ENCODE measurements at places on chromosomes 13 and 19.

GRCh38 chr19:29514525-29515232 lies 11.1 kb upstream of the VSTM2B start:
- DNase-seq = no peak

DNA sequence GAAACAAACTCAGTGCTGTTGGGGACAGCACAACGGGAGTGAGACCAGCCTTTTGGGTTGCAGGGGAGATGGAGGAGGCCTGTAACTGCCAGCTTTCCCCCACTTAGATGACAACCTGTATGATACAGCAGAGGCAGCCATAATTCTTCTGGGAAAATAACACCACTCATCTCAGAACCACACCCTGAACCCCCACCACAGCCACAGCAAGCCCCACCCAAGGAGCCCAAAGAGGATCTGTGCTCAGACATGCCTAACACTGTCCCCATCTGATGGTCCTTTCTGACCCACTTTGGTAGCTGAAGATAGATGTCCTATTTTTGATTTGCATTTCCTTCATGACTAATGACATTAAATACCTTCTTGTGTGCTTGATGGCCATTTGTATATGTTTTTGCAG lies 15.4 kb downstream of the LGALS13 start:
- DNase-seq = no peak

DNA sequence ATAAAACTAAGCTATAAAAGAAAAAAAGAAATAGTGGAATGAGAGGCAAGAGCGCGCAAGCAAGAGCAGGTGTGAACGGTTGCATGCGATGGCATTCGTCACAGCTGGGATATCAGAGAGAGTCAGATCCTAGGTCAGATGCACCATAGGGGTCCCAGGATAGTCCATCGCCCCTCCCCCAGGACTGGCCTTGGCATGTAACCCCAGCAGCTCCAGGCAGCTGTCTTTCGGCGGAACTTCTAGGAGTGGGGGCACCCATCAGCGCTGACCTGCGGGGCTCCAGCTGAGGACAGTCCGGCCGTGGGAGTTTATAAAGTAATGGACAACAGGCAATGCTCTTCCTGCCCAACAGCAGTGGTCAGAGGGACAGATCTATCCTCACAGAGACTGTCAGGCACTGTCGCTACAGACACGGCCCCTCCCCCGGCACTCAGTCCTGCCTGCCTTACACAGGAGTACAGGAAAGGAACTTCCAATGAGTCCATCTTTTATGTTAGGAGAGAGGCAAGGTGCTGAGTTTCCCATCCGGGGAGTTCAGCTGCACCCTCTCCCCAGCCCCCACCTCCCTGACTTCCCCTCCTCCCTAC lies 1.4 kb downstream of the SIAH3 start:
- DNase-seq = peak; percentile 9

- no peak for DNase-seq
Measured at GRCh38 chr19:51251468-51251820, 564 bp downstream of the SIGLECL1 start.

GRCh38 chr19:7746903-7747884 lies at the start of gene CD209:
Gene CD209 (minus strand): TSS chr19:7747534. CDS start chr19:7747511, 23 bp downstream.
- DNase-seq = no peak

DNA sequence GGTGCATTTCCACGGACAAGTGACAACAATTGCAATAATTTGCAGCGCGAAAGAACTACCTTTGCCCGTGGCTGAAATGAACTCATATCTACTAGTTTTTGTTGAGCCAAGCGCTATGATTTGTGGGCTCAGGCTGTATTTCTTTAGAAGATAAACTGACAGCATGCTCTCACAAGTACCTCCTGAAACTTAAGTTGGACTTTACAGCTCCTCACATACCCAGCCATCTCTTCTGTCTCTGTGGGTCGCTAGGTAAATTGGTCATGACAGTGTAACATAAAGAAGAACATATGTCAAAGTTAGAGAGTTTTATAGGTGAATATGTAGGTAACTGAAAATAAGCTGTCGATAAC lies 839 bp downstream of the COG6 start:
- DNase-seq = no peak

- DNase-seq = no peak
Measured at GRCh38 chr19:6042776-6043726, 65.1 kb upstream of the RANBP3 start.

DNA sequence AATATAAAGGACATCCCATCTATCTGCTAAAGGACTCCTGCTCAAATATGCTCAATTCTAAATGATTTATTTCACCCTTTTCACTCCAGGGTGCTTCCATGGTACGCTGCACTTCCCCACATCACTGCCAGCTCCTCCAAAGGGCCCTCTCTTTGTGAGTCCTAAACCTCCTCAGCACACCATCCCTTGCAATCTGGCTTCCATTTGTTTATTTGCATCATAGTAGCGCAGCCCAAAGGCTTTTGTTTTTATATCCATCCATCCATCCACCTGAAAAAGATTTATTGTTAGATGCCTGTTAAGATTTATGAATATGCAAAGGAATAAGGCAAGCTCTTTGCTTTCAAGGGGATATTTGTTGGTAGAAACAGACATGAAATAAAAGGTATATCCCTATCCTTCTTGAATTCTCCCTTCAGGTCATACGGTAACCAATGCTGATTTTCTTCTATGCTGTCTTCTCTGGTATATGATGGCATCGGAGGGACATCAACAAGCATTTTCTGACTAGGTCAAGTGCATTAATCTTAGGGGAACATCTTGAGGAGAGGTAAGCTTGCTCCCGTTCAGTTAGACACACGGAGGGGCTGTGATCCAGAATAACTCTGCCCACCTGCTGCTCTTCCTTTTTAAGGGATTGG lies 397.6 kb downstream of the LIG4 start:
- DNase-seq = no peak

DNA sequence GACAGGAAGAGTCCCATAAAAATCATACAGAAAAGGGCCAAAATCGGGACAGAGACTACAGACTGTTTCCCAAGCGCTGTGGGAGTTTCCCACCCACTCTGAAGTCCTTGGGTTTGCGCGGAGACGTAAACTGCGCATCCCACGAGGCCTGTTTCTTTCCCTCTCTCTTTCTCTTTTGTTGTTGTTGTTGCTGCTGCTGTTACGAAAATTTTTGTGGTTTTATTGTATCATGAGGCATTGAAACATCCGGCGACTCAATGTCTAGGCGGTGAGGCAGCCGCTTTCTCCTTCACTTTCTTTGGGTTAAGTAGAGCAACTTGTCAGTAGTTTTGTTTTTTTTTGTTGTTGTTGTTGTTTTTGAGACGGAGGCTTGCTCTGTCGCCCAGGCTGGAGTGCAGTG lies 1.6 kb upstream of the PPP1R12C start:
- no peak for DNase-seq

DNA sequence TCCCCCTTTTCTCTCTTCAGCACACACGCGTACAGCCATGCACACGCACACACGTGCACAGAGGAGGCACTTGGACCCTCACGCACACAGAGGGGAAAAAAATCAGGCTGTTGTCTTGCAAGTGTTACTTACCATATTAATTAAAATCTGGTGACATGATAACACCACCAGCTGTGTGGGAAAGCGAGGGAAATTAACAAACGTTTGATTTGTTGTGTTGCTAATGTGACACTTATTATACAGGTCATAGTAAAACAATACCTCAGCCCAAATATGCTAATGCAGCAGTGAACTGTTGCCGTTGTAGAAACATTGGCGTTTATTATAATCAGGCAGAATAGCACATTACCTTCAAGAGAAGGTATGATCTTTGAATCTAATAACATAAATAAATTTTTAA lies 211.7 kb downstream of the TEX29 start:
- no peak for DNase-seq

DNA sequence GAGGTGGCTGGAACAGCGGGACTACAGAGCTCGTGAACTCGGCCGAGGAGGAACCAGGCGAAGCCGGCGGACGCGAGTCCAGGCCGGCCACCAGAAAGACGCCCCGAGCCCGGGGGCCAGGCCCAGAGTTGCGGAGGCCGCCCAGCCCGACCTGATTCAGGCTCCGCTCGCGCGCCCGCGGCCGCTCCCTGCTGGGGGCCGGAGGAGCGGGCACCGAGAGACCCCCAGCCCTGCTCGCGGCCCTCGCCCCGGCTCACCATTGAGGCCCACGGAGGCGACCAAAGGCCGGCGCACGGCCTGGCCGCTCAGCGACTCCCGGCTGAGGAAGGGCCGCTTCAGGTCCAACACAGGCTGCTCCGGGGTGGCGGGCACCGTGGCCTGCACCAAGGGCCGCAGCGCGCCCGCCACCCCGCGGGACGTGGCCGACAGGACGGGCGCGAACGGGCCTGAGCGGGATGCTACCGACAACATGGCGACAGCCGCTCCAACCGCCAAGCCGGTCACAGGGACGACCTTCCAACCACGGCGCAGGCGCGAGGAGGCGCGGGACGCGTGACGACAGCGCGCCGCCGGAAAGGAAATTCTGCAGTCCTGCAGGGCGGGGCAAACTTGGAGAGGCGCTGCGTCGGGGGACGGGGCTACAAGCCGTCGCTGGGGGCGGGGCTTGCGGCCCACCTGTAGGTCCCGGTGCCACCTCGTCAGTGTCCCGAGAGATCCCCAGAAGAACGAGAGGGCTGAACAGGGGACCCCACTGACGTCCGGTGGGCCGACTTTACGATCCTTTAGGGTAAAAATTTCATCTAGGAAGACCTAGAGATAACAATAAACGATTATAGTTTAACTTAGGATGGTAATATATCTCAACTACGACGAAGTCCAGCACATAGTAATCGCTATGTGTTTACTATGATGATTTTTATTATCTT lies at the start of gene UQCRFS1:
UQCRFS1 (minus strand) TSS at position 504 of the 926 bp plus-strand sequence; CDS start at position 471, 33 bp downstream.
- DNase-seq = peak; percentile 97

GRCh38 chr19:38283271-38283670 lies 18.9 kb downstream of the SPINT2 start:
- no peak for DNase-seq

- DNase-seq = no peak
Measured at GRCh38 chr19:52592301-52592700, 22.2 kb downstream of the ZNF701 start.

- no peak for DNase-seq
Measured at GRCh38 chr13:76329004-76329403, 557.2 kb downstream of the KCTD12 start.

DNA sequence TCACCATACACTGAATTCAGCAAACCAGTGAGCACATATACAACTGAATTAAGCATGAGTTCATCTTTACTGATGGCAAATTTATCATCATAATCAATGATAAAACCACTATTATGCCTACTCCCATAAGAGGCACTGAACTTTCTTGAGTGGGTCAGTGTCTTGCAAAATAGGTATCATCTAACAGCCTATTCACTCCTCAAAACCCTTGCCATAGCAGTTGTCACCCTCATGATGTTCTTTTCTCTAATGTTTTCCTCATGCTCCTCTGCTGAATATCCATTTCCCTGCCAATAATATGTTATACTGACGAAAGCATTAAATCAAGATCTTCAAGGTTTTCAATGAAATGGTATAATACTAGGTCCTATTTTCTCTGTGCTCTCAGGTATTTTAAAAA lies 5.6 kb downstream of the ARGLU1 start:
- no peak for DNase-seq
